ENCODE measurements at places on chromosomes 3 and 15.

- DNase-seq, result no peak
These were observed 21.6 kb upstream of the DUSP7 start for GRCh38 chr3:52077925-52078324.

- DNase-seq, result no peak
These were observed 728.1 kb upstream of the GRM7 start for GRCh38 chr3:6132684-6133432.

DNA sequence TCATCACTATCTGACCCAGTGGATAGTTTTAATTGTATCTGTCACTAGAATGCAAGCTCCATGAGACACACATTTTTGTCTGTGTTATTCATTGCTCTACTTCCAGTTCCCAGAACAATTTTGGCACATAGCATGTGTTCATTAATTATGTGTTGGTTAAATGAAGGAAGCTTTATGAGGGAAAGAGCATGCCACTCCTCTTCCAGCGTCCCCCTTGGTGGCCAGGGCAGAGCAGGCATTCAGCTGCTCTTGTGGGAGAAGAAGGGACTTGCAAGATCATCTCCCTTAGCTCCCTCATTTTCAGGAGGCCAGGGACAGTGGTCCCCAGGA is 489 bp upstream of the GALNT15 start:
- DNase-seq, result no peak

GRCh38 chr3:5791558-5791957 is 604.1 kb downstream of the EDEM1 start:
- DNase-seq, result no peak

- DNase-seq, result no peak
These were observed 43.3 kb downstream of the POMGNT2 start for GRCh38 chr3:43062564-43063040.

DNA sequence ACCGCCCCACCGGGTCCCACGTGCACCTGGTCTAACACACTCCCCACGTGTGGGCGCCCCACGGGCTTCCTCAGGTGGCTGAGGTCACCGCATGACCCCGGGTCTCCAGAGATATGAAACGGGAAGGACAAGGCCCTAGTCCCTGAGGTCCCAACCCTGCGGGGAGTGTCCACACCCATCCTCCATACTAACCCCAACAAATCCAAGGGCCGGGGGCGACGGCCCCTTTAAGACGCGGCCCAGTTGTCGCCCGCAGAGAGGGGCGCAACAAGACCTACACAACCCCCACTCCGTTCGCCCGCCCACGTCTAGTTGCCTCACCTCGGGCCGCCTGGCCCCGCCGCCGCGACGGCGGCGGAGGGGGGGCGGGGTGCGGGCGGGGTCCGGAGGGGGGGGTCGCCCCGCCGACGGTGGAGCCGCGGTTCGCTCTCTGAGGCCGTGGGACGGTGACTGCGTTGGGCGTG is 396 bp downstream of the INO80 start:
- peak; percentile 52 for DNase-seq

DNA sequence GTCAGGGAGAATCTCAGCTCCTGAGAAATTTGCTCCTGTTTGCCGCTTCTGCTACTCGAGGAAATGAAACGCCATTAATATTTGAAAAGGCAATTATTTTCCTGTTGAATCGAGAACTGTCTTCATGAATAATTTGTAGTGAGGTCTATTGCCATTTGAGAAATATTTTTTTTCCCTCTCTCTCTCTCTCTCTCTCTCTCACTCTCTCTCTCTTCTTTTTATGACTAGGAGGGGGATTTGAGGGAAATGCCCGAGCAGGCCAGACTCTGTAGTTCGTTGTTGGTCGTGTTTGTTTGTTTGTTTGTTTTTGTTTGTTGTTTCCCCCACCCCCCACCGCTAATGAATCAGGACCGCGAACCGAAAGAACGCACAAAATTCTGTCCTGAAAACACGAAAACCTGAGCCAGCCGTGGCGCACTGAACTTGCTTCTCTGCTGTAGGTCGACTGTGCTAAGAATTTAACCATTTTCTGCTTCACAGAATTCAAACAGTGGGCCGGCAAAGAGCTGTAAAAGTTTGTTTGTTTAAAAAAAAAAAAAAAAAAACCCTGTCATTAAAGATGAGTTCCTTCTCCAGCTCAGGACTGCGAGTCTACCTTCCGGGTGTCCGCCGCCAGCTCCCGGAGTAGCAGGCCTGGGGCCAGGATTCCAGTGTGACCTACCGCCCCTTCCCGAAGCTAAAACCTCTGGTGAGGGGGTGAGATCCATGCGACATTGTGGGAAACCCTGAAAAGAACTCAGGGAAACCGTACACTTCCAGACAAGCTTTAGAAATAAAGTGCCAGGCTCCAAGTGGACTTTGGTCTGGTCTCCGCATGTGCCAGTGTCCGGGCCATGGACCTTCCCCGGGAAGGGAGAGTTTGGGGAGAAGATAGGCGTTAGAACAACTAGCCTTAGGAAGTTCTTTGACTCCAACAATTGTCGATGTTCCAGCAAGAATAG is 12.1 kb downstream of the ZIC4 start:
- DNase-seq, result no peak

GRCh38 chr3:38567498-38567897 is 71.4 kb downstream of the EXOG start:
- DNase-seq, result no peak

DNA sequence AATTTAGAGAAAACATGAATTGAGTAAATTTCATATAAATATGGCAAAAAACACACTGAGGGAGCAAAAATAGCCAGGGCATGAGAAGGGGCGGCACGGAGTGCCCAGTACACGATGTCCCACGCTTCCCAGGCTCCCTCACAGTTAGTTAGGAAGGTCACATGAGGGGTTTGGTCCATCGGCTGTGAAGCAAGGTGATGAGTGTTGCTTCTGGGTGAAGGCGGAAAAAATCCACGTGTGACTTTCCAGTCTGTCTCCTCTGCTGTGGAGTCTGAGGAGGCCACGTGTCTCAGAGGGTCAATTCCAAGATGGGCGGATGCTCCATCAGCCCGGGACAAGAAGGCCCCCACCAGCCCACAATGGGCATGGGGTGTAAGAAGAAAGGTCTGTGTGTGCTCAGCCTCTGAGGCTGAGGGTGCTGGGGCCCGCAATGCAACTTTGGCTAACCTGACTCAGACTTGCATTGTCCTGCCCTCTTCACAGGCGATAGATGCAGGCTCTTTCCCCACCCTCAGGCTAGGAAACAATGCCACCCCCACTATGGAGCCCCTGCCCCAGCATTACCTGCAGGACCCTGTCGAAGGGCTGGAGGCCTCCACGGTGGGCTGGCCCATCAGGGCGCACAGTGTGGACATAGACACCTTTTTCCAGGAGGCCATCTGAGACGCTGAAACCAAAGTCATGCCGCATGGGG is 45.7 kb downstream of the GRIP2 start:
- no peak for DNase-seq

DNA sequence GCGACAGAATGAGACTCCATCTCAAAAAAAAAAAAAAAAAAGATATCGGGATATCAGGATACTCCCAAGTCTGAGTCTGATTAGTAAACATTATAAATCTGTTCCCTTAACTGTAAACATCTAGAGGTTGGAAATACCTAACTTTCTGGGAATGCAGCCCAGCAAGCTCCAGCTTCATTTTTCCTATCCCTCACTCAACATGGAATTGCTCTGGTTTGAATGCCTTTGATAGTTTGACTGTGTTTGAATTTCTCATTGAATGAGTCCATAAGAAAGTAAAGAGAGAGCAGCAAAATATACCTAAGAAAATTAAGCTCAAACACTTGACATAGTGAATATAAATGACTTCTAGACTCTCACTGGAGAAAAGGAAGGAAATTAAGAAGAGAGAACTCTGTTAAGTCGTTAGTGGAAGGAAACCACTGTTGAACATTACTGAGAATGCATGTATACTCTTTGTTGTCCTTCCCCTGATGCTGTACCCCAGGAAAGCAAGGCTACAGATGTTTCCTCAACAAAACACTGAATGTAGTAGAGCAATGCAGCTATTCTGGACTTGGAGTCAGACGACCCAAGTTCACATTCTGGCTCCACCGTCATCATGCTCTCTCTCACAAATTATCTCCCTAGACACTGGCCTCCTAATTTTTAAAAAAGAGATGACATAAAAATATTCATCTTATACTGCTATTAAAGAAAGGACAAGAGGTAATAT is 62.4 kb downstream of the CD200 start:
- no peak for DNase-seq

DNA sequence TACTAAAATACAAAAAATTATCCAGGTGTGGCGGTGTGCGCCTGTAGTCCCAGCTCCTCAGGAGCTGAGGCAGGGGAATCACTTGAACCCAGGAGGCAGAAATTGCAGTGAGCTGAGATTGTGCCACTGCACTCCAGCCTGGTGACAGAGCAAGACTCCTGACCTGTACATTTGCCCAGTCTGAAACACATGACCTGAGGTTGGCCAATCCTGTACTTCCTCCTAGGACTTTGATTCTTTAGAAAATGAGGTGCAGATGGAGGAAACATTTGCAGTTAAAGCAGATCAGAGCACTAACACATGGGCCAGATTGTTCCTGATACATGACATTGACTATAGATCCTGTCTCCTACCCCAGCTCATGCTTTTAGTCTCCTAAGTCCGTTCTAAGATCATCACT is 28.9 kb upstream of the LPP start:
- DNase-seq, result no peak

DNA sequence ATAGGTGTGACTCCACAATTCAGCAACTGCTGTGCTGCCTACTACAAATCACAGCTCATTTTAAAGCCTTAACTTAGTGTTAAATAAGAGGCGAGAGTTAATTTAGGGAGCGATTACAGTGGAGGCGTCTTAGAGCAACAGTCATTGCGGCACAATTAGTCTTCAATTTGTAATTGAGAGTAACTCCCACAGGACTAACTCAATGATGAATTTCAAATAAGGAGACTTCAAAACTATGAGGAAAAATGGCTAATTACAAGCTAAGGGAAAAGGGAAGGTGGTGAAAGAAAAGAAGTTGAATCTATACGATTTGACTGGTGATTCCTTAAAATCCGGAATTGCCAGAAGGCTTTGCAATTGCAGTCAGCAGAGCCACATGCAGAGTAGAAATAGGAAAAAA is 63.7 kb upstream of the FOXB1 start:
- DNase-seq, result no peak

DNA sequence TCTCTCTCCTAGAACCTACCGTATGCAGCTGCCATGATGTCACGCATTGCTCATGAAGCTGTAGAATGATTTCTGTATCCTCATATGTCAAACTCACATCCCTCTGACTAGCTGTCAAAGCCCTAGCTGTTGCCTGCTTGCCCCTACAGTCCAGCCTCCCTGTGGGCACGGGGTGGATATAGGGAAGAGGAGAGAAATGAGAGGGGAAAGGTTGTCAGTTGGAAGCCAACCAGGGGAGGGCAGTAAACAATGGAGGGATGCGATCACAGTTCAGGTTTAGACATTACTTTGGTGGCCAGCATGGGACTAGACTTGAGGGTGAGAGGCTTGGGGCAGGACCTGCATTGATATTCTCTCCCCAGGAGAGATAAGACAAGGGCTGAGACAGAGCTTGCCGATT is 1.7 kb upstream of the HDGFL3 start:
- peak; percentile 16 for DNase-seq

DNA sequence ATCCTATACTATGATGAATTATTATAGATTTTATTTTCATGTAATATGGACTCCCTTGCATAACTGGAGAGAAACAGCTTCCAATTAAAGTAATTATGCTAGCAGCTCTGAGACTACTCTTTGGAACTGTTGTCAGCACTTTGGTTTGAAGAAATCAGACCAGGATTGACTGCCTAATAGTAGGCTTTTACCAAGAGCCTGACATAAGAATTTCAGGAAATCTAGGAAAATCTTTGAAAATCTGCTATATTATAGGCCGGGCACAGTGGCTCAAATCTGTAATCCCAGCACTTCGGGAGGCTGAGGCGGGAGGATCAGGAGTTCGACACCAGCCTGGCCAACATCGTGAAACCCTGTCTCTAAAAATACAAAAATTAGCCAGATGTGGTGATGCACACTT is 62.9 kb downstream of the ZNF609 start:
- no peak for DNase-seq

DNA sequence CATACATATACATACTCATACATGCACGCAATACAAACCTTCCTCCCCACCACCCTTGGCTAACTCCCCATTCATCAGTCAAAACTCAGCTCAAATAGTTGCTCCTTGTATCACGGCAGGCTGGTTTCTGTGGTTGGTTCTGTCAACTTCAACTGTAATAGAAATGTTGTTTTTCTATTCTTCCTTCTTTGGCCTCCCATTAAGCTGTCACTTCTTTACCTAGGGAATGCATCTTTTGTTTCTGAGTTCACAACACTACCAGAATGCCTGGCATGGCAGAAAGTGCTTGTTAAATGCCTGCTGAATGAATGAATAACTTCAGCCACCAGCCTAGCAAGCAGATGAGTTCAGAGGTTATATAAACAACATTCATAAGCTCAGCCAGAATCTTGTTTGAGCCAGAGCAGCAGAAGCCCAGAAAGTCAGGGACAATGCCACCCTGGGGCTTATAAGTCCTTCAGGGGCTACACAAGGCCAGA is 63.1 kb downstream of the B3GALNT1 start:
- DNase-seq, result no peak

GRCh38 chr15:94041746-94042145 is 189.6 kb upstream of the MCTP2 start:
- DNase-seq, result no peak

GRCh38 chr15:78054966-78055365 is 22.5 kb downstream of the TBC1D2B start:
- no peak for DNase-seq

DNA sequence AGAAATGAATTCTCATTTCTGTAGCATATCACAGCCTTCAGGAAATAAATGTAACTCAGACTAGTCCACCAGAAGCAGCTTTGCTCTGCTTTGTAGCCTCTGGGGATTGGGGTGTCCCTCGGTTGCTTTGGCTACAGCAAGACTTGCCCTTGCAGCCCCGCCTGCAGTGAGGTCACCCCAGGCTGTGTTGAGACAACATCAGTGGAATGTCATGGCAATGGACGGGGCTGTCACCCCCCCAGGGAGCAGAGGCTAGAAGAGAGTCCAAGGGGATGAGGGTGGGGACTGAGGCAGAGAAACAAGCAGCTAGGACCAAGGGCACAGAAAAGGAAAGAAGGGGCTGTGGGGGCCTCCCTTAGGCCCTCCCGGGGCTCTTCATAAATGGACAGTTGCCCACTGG is 854 bp downstream of the CLEC3B start:
- DNase-seq, result no peak

GRCh38 chr3:59775106-59775505 is 725.3 kb upstream of the CFAP20DC start:
- DNase-seq, result no peak

GRCh38 chr3:171901615-171902312 is 58.6 kb downstream of the TMEM212 start:
- DNase-seq, result no peak

- peak; percentile 77 for DNase-seq
These were observed 157.7 kb upstream of the FAM3D start for GRCh38 chr3:58824285-58824684.

DNA sequence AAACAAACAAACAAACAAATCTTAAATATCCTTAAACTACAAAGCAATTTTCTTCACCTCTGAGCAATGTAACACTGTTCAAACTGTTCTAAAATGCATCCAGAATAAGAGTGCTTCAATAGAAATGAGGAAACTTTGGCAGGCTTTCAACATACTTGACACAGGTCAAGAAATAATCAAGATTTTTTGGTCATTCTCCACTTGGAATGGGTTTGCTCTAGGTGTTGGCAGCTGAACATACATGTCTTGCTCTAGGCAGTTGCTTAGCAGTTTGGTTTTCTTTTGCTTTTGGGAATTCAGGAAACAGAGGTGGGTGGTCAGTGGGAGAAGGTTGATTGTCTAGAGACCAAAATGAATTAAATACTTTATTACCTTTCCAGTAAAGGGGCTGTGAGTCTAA is 1.4 kb upstream of the LRRC3B start:
- DNase-seq, result no peak

GRCh38 chr3:59085976-59086375 is 36.2 kb upstream of the CFAP20DC start:
- no peak for DNase-seq
